ENCODE measurements at places on chromosomes 12 and 14.

GRCh38 chr12:47821346-47821706 is 1.6 kb upstream of the HDAC7 start:
- no peak for DNase-seq

- DNase-seq: no peak
These were observed 56.5 kb upstream of the HIF1A start for GRCh38 chr14:61638595-61639387.

- no peak for DNase-seq
These were observed 3.5 kb downstream of the ULK1 start for GRCh38 chr12:131897875-131898274.

- no peak for DNase-seq
These were observed 448 bp downstream of the FBXL14 start for GRCh38 chr12:1594006-1594260.

DNA sequence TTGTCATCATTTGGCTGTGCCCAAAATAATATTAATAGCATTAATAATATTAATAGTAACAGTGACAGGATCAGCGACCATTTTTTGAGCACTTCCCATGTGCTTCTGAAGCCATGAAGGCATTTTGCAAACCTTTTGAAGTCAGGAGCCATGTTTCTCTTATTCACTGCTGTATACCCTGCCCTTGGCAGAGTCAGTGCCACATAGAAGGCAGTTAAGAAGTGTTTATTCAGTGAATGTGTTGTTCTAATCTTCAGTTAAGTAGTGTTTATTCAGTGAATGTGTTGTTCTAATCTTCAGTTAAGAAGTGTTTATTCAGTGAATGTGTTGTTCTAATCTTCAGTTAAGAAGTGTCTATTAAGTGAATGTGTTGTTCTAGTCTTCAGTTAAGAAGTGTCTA is 319.7 kb upstream of the NAV3 start:
- no peak for DNase-seq

DNA sequence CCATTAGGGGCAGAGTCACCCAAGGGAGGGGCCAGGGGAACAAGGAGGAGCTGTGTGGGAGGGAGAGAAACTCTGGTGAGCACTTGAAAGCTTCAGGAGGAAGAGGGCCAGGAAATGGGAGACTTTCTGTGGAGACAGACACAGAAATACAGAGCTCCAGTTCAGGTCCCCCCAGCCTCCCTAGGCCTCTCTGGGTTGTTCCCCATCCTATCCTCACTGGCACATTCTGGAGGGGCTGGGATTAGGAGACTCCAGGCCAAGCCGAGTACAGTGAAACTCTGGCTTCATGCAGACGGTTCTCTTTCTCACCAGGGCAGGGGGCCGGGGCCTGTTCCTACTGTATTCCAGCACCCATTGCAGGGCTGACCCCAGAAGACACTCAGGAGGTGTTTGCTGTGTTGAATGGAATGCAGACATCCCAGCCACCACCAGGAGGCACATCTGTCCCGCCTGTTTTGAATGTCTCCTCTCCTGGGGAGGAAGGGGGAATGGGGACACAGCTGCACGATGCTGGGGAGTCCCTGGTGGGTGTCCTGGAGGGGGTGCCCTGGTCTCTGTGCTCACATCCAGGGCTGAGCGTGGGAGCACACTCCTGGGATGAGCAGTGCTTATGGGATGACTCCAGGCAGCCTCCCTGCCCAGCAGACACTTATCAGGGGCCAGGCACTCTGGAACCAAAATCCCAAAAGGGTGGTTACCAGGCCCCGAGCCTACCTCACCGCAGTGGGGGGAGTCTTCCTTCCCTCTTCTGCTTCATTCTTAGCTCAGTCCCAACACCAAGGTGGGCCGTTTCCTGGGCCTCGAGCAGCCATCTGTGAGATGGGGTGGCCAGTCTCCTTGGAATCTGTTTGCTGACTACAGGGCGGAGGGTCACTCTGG is 5.5 kb upstream of the KRT84 start:
- peak; percentile 6 for DNase-seq

- no peak for DNase-seq
These were observed 23.3 kb downstream of the RERGL start for GRCh38 chr12:18066666-18067065.

GRCh38 chr12:54392485-54393206 is 8.1 kb upstream of the ZNF385A start:
- DNase-seq: no peak

DNA sequence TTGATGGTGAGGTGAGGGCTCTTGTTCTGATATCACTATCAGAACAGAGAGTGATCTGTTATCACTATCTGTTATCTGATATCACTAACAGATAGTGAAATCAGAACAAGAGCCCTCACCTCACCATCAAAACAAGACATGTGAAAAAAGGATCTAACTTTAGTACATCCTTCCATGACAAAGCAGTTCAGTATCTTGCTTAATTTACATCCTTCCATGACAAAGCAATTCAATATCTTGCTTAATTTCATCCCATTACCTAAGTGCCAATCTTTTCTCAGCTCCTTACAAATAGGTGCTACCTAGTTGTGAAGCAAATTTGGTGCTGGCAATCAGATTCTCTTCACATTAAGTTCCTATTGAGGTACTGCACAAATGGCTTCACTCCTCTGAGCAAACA is 1865.6 kb upstream of the FLRT2 start:
- no peak for DNase-seq

All from thymus (tissue), 14 donors.